ENCODE measurements at places on chromosomes 2 and 18.
A peak's percentile ranks its signal among the peaks of the same experiment; 100 is the strongest.

GRCh38 chr2:138994502-138994901 lies 214.3 kb upstream of the NXPH2 start:
- H3K36me3 ChIP-seq = no peaks in the 10 kb centered on the region
- H3K4me1 ChIP-seq = no peaks in the 10 kb centered on the region
- H3K27me3 ChIP-seq = no peaks in the 10 kb centered on the region
- no peak overlapping the region for H3K27ac ChIP-seq
- no peak for DNase-seq
- H3K4me3 ChIP-seq = no peak overlapping the region

GRCh38 chr18:25533218-25533617 lies 181.3 kb upstream of the ZNF521 start:
- DNase-seq = no peak
- peak overlapping the region; percentile 30 for H3K27ac ChIP-seq
- no peaks in the 10 kb centered on the region for H3K36me3 ChIP-seq
- no peaks in the 10 kb centered on the region for H3K27me3 ChIP-seq
- no peaks in the 10 kb centered on the region for H3K4me1 ChIP-seq

- DNase-seq = no peak
- no peak overlapping the region for H3K4me3 ChIP-seq
- H3K36me3 ChIP-seq = no peaks in the 10 kb centered on the region
- no peaks in the 10 kb centered on the region for H3K4me1 ChIP-seq
Measured at GRCh38 chr2:203894262-203894661, 26.7 kb downstream of the CTLA4 start.

- H3K27me3 ChIP-seq = no peaks in the 10 kb centered on the region
- no peak overlapping the region for H3K4me3 ChIP-seq
- H3K36me3 ChIP-seq = no peaks in the 10 kb centered on the region
- no peak for DNase-seq
- no peaks in the 10 kb centered on the region for H3K4me1 ChIP-seq
Measured at GRCh38 chr2:101204400-101205115, 48.1 kb upstream of the CNOT11 start.

GRCh38 chr2:201913201-201913600 lies 106.9 kb downstream of the CDK15 start:
- no peak overlapping the region for H3K4me3 ChIP-seq
- peaks cover 2% of the 10 kb centered on the region for H3K4me1 ChIP-seq
- peak; percentile 71 for DNase-seq
- no peaks in the 10 kb centered on the region for H3K36me3 ChIP-seq

- peaks cover 16% of the 10 kb centered on the region for H3K4me1 ChIP-seq
- H3K36me3 ChIP-seq = no peaks in the 10 kb centered on the region
- DNase-seq = no peak
- H3K27ac ChIP-seq = no peak overlapping the region
- no peaks in the 10 kb centered on the region for H3K27me3 ChIP-seq
Measured at GRCh38 chr2:221533299-221533698, 38.8 kb downstream of the EPHA4 start.

Data from IMR-90 (cell line).